CD4-positive, alpha-beta T cell treated with Interleukin-2 at 100 ng/mL for 4 hours (primary cell): ENCODE measurements at places on chromosomes 4 and X.

- DNase-seq, result no peak
These were observed 64.5 kb upstream of the ANKRD50 start for GRCh38 chr4:124777007-124777406.

DNA sequence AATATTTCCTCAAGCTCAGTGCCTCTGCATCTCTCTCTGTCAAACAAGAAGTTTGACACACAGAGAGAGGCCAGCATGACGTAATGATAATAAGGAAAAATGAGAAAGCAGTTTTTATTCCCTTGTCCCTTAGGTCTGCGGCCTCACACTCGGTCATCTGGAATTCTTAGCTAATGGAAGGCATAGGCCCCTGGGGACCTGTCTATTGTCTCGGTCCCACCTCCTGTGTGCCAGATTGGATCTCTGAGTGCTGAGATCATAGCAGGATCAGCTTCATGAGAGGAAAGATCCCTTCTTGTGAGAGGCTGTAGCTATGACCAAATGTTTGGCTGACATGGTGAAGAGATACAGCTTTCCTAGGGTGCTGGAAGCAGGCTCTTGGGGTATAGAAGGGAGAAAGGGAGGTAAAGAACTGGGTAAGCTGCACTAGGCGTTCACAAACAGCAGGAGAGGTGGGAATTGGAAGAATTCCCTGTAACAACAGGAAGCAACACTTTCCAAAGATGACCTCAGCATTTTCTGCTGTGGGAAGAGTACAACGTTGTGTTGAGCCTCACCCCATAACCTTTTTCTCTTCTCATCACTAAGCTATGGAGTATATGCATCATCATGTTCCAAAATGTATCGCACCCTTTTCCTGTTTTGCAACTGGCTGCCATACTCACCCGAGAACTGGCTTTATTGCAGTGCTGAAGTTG, 20.2 kb downstream of the TMEM31 start:
- DNase-seq, result no peak

DNA sequence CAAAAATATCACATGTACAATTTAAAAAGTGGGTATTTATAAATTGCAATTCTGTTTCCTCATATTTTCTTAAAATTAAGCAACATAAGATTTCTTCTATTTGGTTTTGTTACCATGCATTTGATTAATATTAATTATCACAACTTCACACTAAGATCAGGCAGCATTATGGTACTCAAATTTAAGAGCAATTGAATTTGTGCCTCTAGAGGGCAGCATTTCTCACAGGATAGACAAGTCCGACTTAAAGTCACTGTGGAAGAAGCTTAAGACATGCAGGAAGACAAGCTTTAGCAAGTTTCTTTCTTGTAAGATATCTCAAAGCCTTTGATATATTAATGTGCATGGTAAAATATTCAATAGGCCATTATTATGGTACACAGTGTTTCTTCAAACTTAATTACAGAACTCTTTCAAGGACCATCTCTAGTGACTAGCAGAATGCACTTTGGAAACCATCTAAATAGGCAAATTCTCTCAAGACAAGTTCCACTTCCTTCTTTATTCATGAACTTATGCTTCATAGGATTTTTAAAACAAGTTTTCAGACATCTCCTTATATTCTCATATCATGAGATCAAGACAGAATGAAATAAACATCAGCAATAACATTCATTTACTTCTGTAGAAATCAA, 35.0 kb downstream of the FBXW7 start:
- DNase-seq, result peak; percentile 91

DNA sequence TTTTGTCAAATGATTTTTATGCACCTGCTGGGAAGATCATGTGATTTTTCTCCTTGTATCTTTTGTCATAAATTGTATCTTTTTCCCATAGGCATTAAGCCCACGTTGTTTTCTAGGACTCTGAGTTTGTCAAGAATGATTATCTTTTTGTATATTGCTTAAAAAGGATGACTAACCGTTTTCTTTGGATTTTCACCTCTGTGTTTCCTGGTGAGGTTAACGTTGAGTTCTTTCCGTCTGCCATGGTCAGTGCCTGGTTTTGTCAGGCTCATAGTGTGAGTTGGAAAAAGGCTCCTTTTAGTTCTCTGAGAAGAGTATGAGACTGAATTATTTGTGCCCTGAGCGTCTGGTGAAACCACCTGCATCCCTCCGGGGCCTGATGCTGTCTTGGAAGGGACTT, 21.9 kb downstream of the PCGF3 start:
- no peak for DNase-seq

DNA sequence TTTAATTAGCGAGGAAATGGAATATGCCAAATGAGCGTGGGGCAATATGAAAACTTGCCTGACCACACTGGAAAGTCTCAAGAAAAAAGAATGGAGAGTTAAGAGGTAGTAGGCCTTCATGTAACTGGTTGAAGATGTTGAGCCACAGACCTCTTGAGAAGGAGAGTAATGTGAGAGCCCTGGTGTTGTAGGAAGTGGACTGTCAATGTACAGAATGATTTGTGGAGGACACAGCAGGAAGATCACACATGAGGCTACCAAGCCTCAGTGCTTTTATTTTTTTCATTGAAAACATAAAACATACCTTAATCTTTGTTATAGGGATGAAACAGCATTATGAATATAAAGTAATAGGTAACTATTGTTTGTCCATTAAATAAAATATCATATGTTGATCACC, 331.6 kb downstream of the UNC5C start:
- DNase-seq, result no peak

DNA sequence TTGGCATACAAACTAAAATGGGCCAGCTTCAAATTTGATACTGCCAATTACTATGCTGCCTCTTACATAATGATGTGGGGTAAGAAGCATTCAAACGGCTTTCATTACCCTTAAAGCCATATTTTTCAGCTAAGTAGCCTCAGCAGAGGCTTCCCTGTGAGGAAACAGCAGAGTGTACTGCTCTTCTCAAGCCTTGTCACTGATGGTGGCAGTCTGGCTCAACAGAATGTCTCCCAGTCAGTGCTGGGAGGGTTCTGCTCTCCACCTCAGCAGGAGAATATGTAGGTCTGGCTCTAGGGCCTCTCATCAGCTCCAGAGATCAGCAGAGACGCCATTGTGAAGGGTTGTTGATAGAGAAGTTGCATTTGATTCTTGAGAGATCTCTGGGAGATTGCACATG, 44.6 kb upstream of the MBNL3 start:
- DNase-seq, result no peak

DNA sequence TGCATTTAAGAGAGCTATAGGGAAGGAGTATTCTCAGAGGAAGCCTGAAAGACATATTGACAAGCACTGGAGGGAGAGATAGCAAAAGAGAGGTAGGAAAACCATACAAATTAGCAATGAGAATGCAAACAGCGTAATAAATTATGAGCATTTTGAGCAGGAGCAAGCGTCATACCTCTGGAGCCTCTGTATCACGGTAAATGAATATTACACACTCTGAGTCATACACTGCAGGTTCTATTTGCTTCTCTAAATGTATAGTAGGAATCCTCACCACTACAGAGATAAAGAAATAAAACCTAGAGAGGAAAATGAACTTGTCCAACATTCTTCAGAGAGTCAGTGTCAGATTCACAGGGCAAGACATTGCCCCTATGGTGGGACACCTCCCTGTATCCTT, 46.4 kb upstream of the GABRE start:
- no peak for DNase-seq

DNA sequence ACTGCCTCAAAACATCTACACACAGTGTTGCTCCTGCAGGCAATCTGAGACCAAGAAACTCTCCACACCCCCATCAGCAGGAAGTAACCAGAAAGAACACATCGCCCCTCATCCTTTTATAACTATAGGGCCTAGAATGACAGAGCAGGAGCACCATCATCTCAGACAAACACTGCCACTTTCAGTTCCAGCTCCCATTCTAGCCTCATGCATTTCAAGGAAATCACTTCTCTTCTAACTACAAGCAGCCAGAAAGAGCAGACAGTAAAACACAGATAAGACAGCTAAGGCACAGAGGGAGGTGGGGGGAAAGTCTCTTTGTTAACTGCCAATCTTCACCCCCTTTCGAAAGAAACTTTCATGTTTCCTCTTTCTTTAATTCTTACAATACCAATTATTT, 102.6 kb upstream of the TENT5D start:
- no peak for DNase-seq

DNA sequence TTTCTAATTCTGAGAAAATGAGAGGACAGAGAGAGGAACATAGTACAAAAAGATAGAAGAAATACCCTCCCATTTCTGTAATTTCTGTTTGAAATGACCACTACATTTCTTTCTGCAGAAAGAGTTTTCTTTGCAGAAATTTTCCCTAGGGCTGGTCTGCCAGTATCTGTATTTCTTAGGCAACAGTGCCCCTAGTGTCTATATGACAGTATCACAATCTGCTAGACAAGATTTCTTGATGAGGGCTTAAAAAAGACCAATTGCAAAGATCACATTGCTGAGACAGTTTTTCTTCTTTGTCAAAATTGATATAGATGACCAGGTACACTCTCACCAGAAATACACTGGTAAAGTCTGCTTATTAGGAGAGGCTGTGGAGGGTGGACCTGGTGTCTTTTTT, 81.0 kb upstream of the ZDHHC15 start:
- peak; percentile 27 for DNase-seq

- DNase-seq, result no peak
These were observed 19.4 kb upstream of the CPLX1 start for GRCh38 chr4:845233-845835.

DNA sequence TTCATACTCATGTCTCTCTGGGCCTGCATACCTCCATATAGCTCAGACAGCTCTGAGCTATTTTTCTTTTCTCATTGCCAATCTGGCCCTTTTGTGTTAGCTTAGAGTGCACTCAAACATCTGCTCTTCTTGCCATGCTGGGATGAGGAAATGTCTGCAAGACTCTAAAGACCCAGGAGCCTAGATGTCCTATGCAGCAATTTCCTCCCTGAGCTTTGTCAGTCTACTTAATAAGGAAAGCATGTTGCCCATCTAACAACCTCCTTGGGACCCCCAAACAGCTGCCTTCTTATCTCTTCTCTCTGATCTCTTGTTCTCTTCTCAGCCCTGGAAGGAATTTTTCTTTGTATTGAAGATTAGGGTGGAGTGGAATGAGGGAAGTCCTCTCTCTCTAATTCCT, 69.2 kb downstream of the UCHL1 start:
- DNase-seq, result no peak

- DNase-seq, result no peak
These were observed 77.3 kb upstream of the NOCT start for GRCh38 chr4:138938366-138938690.

- no peak for DNase-seq
These were observed 176.9 kb upstream of the DCAF8L1 start for GRCh38 chrX:28158019-28158777.

DNA sequence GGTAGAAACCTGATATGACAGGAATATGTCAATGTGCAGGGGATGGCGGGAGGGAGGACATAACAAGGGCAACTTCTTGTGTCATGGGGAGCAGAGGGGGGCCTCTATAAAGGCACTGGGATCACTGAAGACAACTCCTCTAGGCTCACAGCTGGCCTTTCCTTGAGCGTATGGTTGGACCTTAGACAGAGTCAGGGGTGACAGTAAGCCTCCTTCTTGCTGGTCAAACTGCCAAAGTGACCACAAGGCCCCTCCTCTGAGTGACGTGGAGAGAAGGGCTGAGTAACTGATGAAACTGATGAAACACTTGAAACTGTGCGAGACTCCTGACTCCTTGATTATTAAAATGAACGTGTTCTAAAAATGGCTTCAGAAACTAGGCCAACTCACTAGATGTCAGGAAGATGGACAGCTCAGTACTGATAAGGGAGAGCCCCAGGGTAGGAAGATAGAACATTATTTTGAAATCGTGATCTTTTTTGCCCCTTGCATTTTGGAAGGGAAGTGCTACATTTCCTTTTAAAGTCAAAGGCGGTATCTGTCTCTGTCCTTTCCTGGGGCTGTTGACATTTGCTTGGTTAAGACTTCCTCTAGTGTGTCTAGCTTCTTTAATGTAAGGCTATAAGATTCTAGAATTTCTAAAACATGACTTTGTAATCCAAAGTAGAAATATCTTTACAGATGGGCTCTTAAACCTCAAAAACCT, 1.6 kb downstream of the RAB33A start:
- DNase-seq, result peak; percentile 14

- no peak for DNase-seq
These were observed 39.0 kb upstream of the ZNF518B start for GRCh38 chr4:10496200-10496599.

- no peak for DNase-seq
These were observed 832 bp upstream of the EVC2 start for GRCh38 chr4:5709207-5709575.

DNA sequence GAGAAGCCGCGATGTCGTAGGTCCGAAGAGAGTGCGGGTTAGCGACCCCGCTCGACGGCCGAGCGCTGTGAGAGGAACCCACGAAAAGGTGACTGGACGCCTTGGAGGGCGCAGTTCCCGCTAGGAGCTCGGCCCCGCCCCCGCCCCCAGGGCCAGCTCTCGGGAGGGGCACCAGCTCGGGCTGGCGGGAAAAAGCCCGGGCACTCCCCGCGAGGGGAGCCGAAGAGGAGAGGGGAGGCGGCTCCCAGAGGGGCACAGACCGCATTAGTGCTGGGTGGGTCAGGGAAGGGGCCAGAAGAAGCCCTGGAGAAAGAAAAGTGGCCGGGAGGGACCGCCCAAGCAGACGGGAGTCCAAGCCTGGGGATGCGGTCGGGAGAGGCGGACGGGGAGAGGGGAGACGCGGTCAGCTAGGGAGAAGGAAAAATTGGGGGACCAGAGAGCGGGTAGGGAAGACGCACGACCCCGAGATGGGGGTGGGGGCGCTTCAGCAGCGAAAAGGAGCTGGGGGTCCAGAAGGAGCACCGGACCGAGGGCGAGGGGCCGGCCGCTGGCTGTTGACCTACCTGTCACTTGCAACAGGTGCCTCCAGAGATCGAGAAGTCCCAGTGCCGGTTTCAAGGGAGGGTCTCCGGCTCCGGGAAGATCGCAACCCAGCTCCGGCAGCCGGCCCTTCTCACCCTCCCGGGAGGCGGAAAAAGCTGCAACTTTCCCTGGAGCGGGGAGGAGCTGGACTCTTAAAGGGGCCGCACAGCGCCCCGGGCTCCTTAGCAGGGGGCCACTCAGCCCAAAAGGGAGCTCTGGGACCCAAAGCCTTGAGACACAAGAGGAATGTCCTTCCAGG, at the start of gene SYTL4:
SYTL4 (minus strand) TSS at position 681 of the 841 bp plus-strand sequence. CDS start 30,084 bp downstream, outside the sequence.
- no peak for DNase-seq

DNA sequence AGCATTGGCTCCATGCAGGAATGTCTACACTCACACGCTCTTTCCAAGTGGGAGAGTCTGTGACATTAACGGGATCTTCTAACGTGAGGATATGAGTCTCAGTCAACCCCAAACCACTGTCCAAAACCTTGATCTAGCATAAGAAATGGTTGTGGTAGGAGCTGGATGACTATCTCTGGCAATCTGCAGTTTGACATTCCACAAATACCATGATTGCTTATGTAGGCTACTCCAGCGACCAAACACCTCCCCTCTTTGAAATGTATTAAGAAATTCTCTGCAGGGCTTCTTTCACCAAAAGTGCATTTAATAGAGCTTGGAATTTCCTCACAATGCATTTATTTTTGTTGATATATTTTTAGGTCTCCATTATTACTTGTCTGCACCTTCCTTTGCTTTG, 14.1 kb upstream of the STX18 start:
- no peak for DNase-seq

- DNase-seq, result no peak
These were observed 965 bp downstream of the TCEAL4 start for GRCh38 chrX:103586314-103586646.

- no peak for DNase-seq
These were observed 48.6 kb downstream of the TSC22D3 start for GRCh38 chrX:107726816-107727534.
